ENCODE measurements at places on chromosomes 11 and 22. TPM values are rescaled to one million over a fixed set of nuclear protein-coding genes. Genes with fewer than 3 reads are reported as not detected.

- DNase-seq = no peak
Observed at GRCh38 chr22:25148149-25148691, 51.4 kb upstream of the CRYBB3 start.

DNA sequence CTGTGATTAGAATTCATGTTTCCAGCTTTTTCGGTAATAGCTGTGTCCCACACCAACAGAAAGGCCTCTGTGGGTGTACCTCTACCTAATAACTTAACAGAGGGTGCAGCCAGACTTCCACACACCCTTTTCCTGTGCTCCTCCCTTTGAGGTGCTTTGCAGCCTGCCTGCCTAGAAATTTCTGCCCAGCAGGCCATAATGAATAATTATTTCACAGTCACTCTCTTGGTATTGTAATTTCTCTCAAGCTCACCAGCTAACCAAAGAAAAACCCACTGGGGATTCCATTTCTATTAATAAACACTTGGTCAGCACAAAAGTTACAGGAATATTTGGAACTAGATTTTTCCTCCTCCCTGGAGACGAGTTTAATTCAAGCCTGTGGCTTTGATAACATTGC is 13.3 kb downstream of the WT1 start:
- DNase-seq = no peak

DNA sequence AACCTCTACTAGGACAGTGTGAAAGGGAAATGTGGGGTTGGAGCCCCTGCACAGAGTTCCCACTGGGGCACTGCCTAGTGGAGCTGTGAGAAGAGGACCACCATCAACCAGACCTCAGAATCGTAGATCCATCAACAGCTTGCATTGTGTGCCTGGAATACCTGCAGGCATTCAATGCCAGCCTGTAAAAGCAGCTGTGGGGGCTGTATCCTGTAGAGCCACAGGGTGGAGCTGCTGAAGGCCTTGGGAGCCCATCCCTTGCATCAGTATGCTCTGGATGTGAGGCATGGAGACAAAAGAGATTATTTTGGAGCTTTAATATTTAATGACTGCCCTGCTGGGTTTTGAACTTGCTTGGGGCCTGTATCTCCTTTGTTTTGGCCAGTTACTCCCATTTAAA is 46.3 kb downstream of the PGR start:
- DNase-seq = no peak

DNA sequence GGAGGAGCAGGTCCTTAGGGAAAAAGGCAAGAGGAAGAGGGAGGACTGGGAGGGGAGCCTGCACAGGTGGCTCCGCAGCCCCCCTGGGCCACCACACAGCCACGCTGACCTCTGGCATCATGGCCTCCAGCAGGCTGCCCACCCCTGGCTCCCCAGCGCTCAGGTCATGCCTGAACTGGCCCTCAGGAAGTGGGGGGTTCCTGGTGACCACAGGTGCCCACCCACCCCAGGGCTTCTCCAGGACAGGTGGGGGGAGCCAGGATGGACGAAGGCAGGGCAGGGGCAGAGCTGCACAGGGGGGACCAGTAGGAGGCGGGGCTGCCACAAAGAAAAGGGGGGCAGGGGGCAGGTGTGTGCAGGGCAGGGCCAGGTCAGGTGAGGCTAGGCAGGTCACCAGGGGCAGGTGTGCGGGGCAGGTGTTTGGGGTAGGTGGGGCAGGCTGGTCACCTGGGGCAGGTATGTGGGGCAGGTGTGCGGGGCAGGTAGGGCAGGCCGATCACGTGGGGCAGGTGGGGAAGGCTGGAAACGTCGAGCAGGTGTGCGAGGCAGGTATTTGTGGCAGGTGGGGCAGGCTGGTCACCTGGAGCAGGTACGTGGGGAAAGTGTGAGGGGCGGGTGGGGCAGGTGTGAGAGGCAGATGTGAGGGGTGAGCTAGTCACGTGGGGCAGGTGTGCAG is 997 bp downstream of the DEAF1 start:
- DNase-seq = no peak

- DNase-seq = no peak
Observed at GRCh38 chr11:70844387-70844786, 408.0 kb downstream of the SHANK2 start.

DNA sequence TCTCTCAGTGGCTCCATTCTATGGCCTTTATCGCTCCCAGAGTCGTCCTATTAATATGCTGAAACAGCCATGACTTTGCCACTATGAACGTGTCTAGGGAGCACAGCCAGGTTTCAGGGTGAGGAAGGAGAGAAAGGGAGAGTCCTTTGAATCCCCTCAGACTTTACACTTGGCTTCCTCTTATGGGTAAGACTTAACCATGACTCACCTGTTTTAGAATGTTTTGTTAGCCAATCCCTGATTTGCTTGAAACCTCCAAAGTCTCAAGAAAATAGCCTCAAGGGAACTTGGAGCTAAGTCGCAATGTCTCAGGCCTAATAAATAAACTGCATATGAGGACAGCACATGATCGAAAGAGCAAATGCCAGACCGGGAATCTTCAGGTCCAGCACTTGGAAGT is 131.2 kb upstream of the RCN1 start:
- no peak for DNase-seq

DNA sequence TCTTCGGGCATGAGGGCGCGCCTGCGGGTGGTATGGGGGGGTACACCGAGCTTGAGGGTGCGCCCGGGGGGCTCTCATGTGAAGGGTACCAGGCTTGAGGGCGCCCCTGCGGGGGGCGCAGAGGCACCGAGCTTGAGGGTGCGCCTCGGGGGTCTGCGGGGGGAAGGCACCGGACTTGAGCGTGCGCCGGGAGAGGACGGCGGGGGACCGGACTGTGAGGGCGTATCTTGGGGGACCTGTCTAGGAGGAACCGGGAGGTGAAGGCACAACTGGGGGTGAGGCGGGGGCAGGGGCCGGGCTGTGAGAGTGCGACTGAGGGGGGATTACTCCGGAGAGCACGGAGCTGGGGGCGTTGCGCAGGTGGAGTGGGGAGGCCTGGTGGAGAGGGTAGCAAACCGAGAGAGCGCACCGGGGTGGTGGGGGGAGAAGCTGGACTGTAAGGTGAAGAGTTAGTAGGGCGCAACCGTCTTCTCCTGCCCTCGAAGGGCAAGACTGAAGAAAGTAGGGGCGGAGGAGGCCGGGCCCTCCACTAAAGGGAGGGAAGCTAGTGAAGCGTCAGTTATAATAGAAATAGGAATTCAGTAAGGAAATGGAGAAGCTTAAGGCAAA is 1.1 kb upstream of the DDX6 start:
- no peak for DNase-seq

DNA sequence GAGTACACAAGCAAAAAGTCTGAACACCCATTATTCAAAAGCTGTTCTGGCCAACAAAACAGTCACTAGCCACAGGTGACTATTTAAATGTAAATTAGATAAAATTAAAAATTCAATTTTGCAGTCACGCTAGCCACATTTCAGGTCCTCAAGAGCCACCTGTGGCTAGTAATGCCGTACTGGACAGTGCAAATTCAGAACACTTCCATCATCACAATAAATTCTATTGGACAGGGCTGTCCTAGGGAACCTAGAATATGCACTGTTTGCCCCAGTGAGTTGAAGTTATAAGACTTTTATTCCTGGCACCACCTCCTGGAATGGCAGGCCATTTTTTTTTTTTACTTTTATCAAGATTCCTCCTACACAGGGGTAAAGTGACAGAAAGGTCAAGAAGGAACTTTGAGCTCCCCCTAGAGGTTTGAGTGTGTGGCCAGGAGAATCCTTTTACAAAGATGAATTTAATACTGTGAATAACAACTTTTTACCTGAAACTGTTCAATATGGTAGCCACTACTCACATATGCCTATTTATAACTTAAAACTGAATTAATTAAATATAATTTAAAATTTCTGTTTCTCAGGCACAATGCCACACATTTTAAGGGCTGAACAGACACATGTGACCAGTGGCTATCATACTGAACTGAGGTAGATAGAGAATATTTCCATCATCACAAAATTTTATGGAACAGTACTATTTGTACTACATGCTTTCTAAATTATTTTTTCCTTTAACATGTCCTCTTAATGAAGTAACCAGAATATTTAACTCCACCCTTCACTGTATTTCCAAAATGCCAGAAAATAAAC is 6.5 kb downstream of the MSANTD2 start:
- no peak for DNase-seq

DNA sequence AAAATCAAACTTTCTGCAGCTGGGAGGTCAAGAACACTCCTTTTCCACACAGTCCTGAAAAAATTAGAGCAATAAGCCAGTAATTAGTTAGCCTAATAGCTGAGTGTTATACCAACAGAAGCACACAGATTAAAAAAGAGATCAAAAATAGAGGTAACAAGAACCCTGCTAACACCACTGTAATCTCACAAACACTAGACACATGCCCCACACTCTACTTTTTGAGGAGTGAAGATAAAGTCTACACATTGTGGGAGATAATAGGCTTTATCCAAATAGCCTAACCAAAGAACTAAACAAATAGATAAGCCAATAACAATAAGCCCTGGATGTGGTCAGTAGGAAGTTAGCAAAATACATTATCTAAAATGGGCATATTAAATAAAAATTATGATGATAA is 372.7 kb upstream of the ANO5 start:
- no peak for DNase-seq

GRCh38 chr22:37254209-37254866 is 10.3 kb upstream of the RAC2 start:
- no peak for DNase-seq

DNA sequence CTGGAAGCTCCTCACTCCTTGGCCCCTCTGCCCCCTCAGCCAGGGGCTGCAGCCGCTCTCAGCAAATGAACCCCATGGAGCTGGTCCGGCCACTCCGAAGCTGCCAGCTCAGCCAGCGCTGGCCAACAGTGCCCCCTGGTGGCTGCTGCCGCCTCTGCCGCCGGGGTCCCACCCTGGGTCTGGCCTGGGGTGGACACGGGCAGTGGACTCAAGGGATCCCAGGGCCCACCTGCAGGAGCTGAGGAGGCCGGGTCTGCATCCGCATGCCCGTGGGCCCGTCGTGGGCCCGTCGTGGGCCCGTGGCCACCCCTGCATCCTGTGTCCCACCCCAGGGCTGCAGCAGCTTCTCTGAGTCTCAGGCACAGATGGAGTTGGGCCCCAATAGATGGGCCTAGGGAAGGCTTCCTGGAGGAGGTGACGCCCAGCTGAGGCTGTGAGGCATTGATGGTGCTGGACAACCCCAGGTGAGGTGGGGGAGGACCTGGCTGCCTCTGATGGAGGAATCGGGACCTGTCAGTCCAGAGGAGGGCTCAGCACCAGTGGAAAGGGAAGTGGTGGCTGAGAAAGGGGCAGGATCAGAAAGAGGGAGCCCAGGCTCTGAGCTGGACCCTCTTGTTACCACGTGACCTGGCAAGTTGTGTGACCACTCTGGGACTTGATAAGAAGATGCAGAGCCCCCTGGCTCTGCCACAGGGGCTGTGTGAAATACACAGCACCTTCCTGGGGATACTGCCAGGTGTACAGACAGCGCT is 522.3 kb downstream of the BRD1 start:
- peak; percentile 27 for DNase-seq

DNA sequence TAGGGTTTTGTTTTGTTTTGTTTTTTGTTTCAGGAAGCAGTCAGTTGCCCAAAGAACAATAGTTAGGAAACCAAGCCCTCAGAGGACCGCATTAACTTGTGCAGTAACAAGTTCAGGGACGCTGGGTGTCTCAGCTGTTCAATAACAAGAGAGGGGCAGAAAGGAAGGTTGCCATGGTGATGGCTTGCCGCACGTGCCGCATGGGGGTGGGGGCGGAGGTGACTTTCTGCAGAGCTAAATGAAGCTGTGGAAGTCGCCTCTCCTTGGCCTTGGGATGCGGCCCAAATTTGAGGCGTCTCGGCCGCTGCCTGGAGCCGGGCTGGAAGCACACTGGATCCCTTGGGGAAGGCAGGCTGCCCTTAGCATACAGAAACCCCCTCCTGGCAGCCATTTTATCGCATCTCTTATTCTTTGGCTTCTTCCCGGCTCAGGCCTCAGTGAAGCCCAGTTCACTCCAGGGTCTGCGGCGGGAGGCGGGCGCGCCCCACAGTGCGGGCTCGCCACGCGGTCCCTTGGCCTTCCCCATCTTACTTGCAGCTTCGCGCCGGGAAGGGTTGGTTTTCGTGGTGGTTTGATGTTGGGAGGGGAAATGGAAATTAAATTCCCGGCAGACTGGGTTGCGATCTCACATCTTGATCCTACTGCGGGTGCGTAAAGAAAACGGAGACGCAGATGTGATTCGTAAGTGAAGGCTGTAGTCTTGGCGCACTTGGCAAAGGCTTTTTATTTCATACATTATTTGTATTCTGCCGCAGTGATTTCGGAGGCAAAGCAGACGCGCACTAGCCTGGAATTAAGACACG is 94.3 kb downstream of the SLC17A6 start:
- peak; percentile 53 for DNase-seq

- no peak for DNase-seq
Observed at GRCh38 chr11:126194121-126194543, 17.3 kb downstream of the RPUSD4 start.

- DNase-seq = no peak
Observed at GRCh38 chr22:20904008-20904979, 12.9 kb upstream of the CRKL start.

- DNase-seq = no peak
Observed at GRCh38 chr11:131691181-131692041, 321.0 kb downstream of the NTM start.

GRCh38 chr11:19592842-19593241 is 119.8 kb upstream of the NAV2 start:
- no peak for DNase-seq

DNA sequence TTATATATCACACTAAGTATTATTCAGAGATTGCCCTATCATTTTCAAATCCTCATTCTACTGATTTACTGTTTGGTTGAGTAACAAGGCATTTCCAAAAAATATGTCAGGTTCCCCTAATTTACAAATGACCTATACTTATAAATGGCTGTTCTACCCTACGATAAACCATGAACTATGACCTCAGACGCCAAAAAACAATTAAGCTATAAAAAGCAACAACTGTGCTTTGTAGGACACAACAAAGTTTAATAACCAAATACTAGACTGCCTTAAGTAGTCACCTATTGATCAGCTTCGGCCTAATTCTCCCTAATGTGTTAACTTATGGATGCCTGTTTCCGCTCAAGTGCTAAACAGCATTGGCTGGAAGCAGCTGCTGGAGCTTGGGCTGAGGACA is 53.2 kb downstream of the PICALM start:
- no peak for DNase-seq

DNA sequence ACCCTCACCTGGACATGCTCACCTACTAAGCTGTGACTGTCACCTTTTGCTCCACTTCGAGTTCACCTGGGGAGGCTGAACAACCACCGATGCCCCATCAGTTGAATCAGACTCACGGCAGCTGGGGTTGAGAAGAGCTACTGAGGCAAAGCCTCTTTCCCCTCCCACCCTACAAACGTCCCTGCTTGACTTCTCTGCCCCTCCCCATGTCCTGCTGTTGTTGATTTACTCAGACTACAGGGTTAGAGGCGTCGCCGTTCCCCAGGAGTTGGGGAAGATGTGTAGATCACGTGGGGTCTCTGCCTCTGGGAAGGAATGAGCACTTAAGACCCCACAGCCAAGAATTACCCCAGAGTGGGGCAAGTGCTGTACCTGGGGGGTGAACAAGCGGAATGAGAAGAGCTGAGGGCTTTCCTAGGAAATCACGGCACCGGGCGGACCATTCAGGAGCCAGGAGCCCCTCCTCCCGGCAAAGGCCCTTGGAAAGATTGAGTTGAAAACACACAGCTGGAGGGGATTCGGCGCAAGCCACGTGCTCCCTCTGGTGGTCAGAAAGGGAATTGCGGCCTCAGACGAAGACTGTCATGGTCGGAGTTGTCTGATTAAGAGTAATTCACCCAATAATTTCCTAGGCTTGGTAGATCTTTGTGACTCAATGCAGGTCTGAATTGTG is 7.0 kb downstream of the FXYD2 start:
- DNase-seq = no peak

The TMEM126B gene
- 72.2 TPM for polyA plus RNA-seq

The DRD4 gene
- polyA plus RNA-seq = 1.6 TPM

The CHEK1 gene
- 31.8 TPM for polyA plus RNA-seq

The OR6A2 gene
- polyA plus RNA-seq = not detected

The SNX19 gene
- 46.7 TPM for polyA plus RNA-seq

The CTR9 gene
- polyA plus RNA-seq = 70.1 TPM

Measured in right renal cortex interstitium (tissue), 3 donors.